HT1080 (cell line): ENCODE measurements at places on chromosomes 1 and 21.

DNA sequence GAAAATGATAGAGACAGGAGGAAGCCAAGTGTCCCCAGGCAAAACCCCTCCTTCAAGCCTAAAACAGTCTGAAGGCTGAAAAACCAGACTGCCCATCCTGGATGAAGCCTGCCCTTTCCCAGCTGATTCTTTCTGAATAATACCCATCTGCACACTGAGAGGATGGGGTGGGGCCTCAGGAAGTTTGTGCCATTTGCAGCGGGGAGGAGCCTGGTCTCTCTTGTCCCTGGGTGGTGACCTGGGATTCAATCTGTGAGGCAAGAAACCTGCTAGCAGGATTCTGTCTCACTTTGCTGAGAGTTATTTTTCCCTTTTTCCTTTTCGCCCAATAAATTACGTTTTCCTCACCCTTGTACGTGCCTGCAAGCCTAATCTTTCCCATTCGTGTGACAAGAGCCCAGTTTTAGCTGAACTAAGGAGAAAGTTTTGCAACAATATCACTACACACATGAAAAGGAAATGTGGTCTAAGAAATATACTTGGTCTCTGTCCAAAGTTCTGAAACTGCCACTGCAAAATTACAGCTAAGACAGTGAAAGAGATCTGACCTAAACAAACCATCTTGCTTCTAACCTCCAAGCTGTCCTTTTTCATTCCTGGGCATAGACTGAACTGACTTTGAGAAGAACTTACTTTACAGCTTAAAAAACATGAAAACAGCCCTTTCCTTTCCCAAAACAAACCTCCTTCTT, 105.0 kb downstream of the COP1 start:
- DNase-seq: peak; percentile 12

DNA sequence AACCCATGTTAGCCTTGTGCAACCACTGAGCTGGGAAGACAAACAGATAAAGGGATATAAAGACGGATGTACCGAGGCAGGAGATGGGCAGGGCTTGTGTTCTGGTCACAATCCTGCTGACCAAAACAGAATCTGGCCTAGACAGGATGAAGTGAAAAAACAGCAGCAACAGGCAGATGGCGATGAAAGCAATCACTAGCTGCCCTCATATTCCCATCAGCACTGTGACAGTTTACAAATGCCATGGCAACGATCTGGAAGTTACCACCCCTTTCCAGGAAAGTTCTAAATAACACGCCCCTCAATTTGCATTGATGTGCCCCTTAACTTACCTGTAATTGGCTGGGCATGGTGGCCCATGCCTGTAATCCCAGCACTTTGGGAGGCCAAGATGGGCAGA, 40.6 kb upstream of the CD46 start:
- DNase-seq: peak; percentile 39

GRCh38 chr1:197481101-197481500, 213.0 kb downstream of the CRB1 start:
- peak; percentile 47 for DNase-seq

DNA sequence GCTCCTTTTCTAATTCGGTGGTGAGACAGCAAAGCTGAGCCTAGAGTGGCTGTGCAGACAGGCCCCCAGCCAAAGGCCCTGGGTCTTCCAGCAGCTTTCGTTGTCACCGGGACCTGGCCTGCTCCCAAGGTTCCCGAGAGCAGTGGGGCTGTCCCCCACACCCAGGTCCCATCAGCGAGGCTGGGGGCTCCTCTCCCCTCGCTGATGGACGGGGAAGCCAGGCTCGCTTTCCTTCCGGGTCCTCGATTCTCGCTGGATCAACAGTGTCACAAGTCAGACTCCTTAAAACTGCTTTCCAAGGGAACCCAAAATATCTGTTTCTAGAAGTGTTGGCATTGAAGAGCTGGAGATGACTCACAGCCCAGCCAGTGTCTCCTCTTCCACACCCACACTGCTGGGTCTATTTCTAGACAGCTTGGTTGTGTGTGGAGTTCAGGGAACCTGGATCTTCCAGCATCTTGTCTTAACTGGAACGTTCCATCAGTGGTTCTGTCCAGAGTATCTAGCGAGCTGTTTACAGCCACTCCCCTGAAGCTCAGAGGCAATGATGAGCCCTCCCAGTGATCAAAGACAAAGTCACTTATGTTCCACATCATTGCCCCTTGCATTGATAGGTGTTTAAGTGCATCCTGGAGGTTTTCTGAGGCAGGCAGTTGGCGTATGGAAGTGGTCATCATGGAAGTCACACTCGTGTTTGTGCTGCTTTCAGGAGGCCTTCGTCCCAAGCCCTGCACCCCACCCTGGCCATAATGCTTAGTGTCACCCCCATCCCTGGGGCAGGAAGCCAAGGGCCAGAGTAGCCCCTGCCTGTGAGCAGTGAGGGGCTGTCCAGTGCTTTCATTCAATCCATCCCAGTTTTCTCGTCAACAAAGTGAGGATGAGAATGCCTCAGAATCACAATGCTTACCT, 35.2 kb downstream of the RRP1 start:
- peak; percentile 33 for DNase-seq

- DNase-seq: no peak
Observed at GRCh38 chr1:229067546-229067945, 203.4 kb upstream of the RAB4A start.

DNA sequence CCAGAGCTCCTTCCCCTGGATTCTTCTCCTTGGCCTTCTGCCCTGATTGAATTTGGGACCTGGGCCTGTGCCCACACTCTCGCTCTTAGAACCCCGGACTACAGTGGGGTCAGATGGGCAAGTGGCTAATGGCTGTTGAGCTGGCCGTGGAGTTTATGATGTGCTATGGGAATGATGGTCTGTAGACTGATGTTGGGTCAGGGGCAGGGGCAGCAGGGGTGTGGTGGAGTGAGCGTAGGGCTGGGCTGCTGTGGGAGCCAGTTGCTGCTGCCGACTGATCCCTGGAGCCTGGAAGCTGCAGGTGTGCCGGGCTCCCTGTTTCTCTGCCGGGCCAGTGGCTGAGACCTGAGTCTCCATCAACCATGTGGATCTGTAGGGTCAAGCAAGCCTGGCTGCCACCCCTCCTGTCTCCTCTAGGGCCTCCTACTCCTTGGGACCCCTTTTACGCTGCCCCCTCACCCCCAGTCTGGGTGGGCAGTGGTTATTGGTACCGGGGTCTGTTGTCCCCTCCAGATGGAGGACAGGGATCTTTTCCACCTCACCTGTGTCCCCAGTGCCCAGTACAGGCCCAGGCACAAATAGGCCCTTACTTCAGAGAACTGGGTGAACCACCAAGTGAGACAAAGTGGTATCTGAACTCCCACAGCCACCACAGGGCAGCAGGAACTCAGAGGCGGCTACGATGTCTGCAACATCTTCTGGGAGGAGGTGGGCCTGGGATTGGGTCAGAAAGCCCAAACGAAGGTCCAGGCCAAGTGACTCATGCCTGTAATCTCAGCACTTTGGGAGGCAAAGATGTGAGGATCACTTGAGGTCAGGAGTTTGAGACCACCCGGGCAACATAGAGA, 5.1 kb downstream of the PODN start:
- DNase-seq: no peak

- DNase-seq: no peak
Observed at GRCh38 chr1:15483971-15484370, 8.1 kb downstream of the CELA2B start.

- DNase-seq: no peak
Observed at GRCh38 chr1:158818560-158818959, 12.6 kb upstream of the MNDA start.

GRCh38 chr1:68644504-68644903, 147.6 kb upstream of the DEPDC1 start:
- DNase-seq: no peak

DNA sequence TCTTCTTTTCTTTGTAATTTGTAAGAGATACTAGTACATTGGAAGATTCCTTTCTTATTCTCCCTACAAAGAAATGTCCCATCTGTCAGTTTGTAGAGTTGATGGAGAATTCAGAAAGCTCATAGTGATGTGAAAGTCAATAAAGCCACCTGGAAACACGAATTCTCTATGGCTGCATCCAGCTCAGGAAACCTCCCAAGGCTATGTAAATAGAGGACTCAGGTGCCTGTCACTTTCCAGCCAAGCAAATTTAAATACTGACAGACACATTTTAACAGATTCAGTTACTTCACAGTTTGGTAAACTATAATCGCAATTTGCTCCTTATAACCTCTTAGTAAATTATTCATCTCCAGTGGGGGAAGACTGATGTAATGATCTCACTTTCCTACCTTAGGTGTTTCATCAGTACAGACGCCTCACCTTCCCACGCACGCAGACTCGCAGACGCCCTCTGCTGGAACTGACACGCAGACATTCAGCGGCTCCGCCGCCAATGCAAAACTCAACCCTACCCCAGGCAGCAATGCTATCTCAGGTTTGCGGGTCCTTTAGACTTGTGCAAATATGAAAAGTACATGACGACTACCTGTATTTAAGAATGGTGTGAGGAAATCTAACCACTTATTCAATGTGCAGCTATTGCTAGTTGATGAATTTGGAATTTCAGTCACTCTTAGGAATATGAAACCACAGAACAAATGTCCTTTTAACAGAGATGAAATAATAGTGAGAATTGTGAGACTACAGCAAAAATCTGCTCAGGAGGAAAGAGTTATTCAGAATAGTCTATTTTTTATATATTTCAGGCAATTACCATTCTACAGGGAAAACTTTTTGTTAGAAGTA, 60.6 kb downstream of the PTPRC start:
- no peak for DNase-seq

DNA sequence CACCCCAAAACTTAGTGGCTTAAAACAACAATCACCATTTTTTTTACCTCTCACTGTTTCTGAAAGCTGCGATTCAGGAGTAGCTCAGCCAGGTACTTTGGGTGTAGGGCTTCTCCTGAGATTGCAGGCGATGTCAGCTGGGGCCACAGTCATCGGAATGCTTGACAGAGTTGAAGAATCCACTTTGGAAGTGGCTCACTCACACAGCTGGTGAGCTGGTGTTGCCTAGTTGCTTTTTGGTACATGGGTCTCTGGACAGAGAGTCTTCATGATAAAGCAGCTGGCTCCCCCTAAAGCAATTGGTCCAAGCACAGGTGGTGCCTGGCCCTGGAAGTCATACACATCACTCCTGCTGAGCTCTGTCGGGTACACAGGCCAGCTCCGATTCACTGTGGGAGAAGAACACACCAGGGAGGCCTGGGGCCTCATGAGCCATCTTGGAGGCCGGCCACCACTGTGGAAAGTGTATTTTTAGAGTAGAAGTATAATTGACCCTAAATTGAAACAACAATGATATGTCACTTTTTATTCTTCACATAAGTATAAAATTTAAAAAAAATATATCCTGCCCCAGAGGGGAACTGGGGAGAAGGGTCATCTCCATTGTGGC, 75.2 kb upstream of the GALNT2 start:
- no peak for DNase-seq

DNA sequence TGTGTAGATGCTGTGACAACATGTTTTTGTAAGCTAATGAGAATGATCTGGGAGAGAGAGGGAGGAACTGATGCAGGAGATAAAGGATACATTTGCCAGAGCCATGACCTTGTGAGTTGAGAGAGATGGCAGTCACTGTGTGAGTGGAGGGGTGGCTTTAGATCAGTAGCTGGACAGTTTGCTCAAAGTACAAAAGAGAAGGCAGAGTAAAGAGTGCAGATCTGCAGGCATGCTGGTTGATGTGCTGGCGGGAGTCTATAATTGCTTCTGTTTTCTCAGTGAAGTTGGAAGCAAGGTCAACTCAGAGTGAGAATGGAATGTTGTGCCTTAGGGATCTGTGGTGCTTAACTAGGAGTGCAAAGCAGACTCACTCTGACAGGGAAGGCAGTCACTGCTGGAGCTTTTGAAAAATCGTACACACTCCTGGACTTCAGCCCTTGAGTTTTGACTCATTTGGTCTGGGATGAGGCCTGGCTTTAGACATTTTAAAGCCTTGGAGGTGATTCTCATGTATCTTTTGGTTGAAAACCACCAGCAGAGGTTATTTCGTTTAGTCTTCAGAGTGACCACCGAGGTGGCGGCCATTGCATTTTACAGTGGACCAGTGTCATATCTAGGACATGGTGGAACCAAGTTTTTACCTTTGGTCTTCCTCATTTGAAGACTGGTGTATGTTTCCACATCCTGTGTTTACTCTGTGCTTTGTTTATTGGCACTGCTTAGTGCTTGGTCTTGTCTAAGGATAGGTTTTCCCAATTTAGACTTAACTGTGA, 49.6 kb downstream of the MTR start:
- no peak for DNase-seq

- DNase-seq: no peak
Observed at GRCh38 chr1:187413405-187414169, 584.8 kb downstream of the PLA2G4A start.

GRCh38 chr1:100496896-100497295, 41.0 kb upstream of the GPR88 start:
- no peak for DNase-seq

DNA sequence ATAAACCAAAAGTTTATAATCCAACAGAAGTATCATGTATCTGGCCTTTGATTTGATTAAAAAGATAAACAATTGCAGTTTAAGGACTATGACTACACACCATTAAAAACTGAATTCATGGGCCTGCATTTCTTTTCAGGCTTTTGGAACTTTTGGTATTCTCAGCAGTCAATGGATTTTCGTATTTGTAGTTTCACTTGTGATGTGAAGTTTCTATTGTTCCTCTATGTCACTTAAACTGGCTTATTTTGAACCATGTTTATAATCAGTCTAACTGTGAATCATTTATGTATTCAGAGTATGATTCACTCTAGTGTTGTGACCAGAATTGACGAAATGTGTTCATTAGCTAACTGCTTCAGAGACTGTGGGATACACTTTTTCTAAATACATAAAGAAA, 132.9 kb downstream of the COQ8A start:
- DNase-seq: peak; percentile 1

DNA sequence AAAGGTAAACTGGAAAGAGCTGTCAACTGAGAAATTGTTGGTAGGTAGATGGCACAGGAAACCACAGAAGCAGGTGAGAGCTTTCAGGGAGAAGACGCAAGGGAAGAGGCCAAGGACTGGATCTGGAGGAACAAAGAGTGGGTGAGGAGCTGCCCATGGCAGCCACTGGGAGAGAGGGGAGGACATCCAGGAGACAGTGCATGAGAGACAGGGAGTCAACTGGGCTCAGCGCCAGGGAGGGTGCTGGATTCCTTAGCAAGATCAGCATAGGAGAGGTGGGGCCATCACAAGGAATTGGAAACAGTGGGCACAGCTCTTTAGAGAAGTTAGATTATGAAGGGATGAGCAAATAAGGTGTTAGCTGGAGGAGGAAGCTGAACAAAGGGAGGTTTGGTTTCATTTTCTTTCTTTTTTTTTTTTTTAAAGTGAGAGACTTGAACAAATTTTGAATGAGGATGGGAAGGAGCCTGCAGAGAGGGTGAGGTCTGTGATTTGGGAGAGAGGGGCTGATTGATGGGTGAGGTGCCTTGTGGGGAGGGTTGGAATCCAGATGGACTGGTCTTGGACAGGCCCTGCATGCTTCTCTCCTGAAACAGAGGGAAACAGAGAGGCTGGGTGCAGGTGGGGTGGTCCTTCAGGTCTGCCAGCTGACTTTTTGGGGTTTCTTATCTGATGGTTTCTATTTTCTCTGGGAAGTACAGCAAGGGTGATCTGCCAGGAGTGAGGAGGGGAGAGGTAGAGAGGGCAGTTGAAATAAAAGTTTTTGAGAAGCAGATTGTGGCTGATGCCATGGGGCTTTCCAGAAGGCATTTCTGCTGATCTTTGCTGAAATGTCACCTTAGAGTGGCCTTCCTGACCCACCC, 5.4 kb downstream of the CYP4B1 start:
- no peak for DNase-seq
